ENCODE measurements at places on chromosomes 11 and 22.
A peak's percentile ranks its signal among the peaks of the same experiment; 100 is the strongest.

- DNase-seq: no peak
These were observed 827.4 kb downstream of the OPCML start for GRCh38 chr11:132704781-132705375.

DNA sequence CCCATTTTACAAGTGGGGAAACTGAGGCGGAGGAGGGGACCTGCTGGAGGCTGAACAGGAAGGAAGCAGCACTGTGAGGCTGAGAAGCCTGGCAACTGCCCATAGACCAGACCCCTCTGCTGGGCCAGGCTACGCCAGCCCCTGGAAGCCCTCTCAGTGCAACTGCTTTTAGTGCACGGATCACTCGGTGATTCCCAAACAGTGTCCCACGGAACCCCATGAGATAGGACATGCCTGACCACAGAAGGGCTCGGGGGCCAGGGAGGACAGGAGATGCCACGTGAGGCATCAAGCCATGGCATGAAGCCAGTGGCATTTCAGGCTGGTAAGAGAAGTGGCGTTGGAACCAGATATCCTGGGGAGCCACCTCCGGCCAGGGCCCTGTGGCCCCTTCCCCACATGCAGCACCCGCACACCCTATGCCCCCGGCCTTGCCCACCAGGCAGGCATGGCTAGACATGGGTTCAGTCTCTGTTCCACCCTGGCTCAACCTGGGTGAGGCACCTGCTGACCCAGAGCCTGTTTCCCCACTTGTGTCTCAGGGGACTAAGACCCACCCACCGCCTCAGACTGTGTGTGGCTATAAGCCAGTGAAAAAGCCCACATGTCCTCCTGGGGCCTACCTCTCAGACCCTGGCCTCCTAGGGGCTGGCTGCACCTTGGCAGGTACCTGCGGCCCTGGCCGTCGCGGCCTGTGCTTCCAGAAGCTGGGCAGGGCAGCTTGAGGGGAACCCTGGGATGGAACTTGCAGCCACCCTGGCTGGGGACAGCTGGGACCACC lies 84.1 kb downstream of the WNT7B start:
- no peak for DNase-seq

DNA sequence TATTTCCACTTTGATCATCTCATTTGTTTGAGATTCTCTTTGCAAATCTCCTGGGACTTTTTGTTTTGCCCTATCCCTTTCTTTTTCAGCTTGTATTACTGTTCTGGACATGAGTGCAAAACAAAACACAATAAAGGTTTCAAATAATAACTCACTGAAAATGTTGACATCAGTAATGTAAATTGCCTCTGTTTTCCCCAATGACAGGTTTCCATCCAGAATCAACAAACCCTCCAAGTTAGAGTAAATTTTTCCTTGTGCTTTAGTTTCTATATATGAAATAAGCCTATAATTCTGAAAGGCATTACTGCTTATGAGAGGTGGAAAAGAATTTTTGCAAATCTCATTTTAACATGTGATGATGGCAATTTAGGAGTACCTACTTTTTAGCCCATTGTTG lies 187.0 kb upstream of the ANO3 start:
- no peak for DNase-seq

- peak; percentile 83 for DNase-seq
These were observed 56.2 kb downstream of the KCNJ4 start for GRCh38 chr22:38398609-38399461.

- no peak for DNase-seq
These were observed 115.0 kb downstream of the TMPRSS5 start for GRCh38 chr11:113591117-113591516.

- no peak for DNase-seq
These were observed 199.7 kb downstream of the C11orf91 start for GRCh38 chr11:33500861-33501479.

DNA sequence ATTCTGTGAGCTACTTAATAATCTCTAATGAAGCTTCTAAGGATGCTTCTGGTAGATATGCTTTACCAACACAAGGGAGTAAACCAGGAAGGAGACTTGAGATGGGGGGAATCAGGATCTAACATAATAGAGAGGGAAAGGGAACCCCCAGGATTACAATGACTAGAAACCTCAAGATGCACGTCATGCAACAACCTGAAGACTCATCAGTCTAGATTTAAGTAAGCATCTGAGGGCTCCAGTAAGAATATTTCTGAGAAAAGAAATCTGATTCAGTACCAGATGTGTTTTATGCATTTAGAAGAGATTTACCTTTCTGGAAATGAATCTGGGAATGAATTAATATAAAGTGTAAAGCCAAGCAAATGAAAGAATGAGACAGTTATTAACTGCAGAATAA lies 15.2 kb downstream of the KDM4D start:
- DNase-seq: no peak

DNA sequence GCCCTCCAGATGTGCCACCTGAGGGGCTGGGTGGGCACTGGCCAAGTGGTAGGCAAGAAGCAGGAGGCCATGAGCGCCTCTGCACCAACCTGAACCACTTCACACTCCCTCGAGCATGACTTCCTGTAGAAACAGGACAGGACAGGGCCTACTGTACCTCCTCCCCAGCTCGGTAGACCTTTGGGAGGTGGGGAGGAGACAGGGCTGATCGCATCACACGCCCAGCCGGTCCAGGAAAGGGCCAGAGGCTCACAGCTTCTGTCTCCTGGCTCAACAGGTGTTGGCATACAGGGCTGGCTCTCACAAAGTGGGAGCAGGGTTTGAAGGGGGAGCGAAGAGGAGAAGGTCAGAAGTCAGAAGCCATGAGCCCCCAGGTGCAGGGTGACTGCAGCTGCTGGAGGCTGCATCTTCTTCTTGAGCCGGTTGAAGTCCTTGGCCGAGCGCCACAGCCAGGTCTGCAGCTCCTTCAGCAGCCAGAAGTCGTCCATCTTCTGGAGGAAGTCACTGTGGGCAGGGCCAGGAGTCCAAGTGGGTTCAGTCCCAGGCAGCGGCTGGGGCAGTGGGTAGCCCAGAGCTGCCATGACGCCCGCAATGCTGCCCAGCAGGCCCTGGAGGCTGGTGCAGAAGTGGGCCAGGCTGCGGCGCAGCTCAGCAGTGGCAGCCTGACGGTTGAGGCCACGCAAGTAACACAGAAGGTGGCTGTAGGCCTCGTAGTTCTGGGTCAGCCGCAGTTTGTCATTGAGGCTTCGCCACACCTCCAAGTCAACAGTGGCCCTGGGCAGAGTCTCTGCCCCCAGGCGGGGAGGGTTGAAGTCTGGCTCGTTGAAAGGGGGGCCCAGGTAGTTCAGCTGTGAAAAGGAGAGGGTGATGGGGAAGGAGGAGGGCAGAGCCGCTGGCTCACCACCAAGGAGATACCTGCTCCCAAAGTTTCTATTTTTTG lies 8.3 kb downstream of the CLCF1 start:
- no peak for DNase-seq

GRCh38 chr11:6414874-6415328 lies 4.0 kb downstream of the APBB1 start:
- DNase-seq: peak; percentile 37

DNA sequence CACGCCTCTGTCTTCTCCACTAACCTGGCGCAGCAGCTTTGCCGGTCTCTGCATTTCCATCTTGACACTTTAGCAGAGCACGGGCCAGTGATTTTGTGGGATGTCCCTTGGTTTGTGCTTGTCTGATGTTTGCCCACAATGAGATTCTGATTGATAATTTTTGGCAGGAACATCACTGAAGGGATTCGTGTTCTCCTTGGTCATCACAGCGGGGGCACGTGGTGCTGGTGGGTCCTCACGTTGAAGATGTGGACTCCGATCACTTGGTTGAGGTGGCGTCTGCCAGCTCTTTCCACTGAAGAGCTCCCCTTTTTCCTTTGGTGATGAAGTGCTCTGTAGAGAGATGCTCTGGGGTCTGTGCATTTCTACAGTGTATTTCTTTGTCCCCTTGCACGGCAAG lies 37.2 kb downstream of the TBC1D22A start:
- no peak for DNase-seq

DNA sequence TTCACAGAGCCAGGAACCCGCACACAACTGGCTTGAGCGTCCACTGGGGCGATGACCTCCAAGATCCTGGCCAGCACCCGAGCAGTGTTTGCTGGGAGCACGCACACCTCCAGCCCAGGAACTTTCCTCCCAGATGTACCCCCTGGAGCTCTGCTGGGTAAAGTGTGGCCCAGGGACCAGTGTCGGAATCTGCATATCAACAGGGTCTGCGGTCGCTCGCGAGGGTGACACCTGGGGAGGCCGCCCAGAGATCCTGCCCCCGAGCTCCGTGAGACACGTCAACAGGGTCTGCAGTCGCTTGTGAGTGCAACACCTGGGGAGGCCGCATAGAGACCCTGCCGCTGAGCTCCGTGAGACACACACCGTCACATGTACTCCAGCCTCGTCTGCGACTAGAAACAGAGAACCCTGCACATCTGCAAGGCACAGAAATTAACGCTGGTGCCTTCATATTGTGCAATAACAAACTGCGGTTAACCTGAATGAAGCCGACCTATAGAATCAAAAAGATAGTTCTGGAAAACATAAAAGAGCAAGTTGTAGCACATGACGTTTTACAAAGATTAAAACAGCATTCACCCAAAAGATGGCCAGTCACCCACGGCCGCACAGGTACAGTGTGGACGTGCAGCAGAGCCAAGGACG lies 172.4 kb downstream of the BRD1 start:
- DNase-seq: no peak

DNA sequence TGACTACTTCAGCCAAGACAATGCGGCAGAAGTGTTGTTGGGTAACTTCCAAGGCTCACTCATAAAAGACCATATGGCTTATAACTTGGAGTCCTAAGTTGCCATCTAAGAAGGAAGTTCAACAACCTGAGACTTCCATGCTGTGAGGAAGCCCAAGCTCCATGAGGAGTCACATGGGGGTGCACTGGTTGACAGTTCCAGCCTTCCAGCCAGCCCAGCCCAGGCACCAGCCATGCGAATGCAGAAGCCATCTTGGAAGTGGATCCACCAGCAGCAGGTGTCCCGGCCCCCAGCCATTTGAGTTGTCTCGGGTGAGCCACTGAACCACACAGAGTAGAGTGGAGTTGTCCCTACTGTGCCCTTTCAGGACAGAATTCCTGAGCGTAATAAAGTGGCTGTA lies 32.8 kb upstream of the WNT7B start:
- DNase-seq: no peak

- no peak for DNase-seq
These were observed 6.7 kb downstream of the BRD1 start for GRCh38 chr22:49820984-49821383.

GRCh38 chr11:70731271-70732022 lies 333.1 kb downstream of the CTTN start:
- DNase-seq: no peak

DNA sequence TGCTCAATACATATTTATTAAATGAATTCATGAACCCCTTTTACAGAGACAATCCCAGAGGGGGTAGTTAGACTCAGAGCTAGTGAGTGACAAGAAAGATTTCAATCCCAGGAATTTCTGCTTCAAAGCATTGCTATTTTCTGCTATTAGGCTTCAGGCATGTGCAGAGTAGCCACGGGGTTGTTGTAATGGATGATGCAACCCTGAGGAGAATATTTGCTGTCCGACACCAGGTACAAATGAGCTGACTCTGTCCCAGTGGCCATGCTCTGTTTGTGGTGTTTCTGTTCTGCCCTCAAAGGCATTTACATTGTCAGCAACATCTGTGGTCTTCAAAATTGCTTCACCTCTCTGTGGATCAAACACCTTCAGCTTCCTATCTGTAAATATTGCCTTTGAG lies 102.6 kb downstream of the CSNK2A3 start:
- no peak for DNase-seq

DNA sequence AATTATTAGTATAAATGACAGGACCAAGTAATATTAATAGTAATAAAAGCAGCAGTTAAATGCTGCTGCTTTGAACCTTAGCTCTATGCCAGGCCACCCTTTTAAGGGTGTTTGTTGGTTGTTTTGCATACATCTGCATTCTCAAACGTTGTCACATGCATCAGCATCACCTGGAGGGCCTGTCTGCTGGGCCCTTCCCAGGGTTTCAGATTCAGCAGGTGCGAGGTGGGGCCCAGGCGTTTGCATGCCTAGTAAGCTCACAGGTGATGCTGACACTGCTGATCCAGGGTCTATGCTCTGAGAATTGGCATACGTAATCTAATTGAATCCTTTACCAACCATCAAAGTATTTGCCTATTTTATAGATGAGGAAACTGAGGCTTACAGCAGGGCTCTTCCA lies 246.5 kb downstream of the CADM1 start:
- no peak for DNase-seq

- DNase-seq: no peak
These were observed 61.5 kb downstream of the MIAT start for GRCh38 chr22:26718905-26719304.

DNA sequence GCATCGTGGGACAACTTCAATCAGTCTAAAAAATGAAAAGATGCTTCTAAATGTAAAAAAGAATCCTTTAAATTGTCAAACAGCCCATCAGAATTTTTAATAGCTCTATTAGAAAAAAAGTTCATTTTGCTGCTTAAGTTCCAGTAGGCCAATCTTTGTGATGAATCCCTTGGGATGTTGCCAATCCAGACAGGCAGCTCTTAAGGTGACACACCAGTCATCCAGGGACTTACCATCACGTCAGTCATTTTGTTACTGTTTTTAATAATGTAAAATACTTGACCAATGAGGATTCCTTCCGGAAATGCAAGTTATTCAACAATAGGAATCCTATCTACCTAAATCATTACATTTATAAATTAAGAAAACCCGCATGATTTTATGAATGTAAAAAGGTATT lies 47.8 kb upstream of the TMEM45B start:
- DNase-seq: no peak

DNA sequence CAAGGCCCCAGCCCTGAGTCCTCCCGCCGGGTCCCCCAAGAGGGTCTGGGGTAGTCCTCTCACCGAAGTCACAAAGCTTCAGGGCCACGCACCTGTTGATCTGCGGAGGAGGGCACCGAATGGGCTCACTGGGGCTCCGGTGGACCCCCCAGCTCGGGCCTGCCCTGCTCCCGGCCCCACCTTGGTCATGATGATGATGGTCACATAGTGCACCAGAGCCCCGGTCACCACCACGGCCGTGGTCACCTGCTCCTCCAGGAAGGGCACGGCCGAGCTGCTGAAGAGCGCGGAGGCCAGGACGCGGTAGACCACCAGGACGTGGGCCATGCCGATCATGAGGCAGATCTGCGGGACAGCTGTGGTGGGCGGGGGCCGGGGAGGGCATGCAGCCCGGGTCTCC lies 13.5 kb upstream of the SIGIRR start:
- no peak for DNase-seq

GRCh38 chr11:1837171-1838076 lies 1.4 kb upstream of the TNNI2 start:
- DNase-seq: peak; percentile 89

DNA sequence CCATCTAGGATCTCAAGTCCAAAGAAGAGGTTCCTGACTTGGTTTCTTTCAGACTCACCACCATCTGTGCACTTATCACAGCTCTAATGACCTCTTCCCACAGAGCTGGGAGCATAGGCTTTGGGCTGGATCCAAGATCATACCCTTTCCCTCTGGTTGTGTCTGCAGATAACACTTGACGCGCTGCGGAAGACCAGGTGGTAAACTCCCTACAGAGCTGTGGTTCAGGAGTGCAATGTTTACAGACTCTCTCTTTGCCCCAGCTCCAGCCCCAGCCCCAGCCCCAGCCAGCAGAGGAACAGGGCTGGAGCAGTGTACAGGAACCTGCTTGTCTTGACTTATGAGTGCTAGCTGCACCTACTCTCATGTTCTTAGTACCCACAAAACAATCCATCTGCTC lies 274.4 kb upstream of the SYN3 start:
- no peak for DNase-seq
